Muscle of leg (tissue), 16 donors: ENCODE measurements at places on chromosomes 3 and 15. TPM values are rescaled to one million over a fixed set of nuclear protein-coding genes. Genes with fewer than 3 reads are reported as not detected.

DNA sequence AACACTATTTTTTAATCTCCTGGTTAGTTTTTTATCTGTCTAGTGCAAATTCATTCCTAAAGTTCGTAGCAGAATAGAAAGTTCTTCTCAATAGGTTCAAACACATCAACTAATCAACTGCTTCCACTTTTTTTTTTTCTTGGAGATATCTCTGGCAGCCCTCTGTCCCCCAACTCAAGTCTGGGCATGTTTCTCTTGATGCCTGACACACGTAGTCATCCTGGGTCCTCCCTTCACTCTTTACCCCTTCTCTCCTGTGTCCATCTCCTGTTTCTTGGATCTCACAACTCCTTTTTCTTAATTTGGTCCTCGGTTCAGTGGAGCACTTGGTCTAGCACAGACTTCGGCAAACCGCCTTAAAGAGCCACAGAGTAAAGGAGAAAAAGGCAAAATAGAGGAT, 14.4 kb downstream of the TNFAIP8L3 start:
- no peak for DNase-seq

GRCh38 chr15:98760112-98760826, 111.9 kb downstream of the IGF1R start:
- DNase-seq = no peak

GRCh38 chr3:174208161-174208560, 651.0 kb upstream of the NAALADL2 start:
- DNase-seq = no peak

GRCh38 chr15:61205346-61205921, 23.7 kb downstream of the RORA start:
- DNase-seq = peak; percentile 29

- DNase-seq = no peak
These were observed 31.8 kb upstream of the HES1 start for GRCh38 chr3:194103983-194104751.

DNA sequence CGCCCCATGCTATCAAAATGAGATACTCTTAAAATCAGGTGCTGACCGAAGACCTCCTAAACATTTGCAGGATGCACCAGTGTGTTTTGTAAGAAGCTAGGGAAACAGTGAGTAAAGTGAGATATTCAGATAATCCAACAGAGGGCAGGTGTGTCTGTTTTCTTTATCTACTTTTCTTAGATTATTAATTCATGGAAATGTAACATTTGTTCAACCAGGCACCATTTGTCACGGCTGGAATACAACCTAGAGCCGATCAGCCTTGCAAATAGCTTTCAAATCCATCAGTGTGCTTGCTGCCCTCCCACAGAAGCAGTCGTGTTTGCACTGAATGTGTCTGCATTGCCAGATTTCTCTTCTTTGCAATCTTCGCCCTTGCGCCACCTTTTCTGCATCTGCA, 201.9 kb upstream of the CHRM5 start:
- no peak for DNase-seq

DNA sequence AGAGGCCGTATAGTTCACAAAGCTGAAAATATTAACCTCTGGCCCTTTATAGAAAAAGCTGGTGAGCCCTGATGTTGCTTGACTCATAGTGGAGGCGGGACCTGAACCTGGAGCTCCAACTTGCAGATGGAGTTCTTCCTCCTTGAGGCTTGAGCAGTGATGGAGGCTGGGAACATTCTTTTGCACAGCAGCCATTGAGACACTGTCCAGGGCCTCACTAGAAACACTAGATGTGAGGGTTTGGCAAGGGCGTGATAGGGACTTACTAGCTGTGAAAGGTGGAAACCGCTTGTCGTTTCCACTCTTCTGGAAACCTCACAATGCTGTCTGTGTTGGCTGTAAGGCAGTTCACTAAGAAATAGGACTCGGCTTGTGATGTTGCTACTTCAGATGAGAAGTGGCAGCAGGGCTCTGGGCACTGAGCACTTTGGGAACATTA, 12.5 kb downstream of the SMAD6 start:
- DNase-seq = peak; percentile 53

GRCh38 chr3:105905328-105905727, 36.5 kb upstream of the CBLB start:
- DNase-seq = peak; percentile 27

GRCh38 chr15:34650177-34650576, 66.7 kb upstream of the GOLGA8B start:
- DNase-seq = no peak

CCDC13 gene
- polyA plus RNA-seq = 0.47 TPM

GRCh38 chr3:176663837-176664831, 533.1 kb downstream of the TBL1XR1 start:
- DNase-seq = peak; percentile 87

DNA sequence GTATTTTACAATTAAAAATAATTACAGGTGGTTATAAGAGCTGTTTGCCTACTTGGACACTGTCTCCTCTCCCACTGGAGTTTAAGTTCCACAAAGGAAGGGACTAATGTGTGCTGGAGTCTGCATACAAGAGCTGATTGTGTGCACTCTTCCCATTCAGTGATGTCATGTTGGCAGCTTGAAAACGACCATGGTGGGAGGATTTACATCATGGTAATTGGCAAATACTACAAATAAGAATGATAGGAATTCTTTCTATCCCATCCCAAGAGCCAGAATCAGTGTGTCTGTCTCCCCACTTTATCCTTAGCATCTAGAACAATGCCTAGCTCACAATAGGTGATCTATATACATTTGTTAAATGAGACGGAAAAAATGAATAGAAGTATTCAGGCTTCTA, 14.1 kb downstream of the ITGA11 start:
- peak; percentile 34 for DNase-seq

GRCh38 chr15:77575203-77575934, 57.3 kb downstream of the LINGO1 start:
- no peak for DNase-seq

TJP1 gene
- polyA plus RNA-seq = 43.4 TPM

C3orf22 gene
- not detected for polyA plus RNA-seq

DNA sequence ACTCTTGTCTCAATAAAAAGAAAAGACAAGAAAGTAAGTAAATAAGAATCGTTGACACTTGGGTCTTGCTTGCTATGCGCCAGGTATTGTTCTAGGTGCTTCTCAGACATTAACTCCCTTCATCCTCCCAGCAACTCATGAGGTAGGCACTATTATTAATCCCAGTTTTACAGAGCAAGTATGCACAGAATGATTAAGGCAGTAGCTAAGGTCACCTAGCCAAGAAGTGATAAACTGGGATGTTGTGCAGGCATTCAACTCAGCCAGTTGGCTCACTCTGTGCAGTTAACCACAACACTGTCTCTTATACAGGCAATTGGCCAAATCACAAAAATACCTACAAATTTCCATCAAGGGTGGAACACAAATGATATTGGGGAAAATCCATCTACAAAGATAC, 1.7 kb upstream of the C3orf33 start:
- no peak for DNase-seq

DNA sequence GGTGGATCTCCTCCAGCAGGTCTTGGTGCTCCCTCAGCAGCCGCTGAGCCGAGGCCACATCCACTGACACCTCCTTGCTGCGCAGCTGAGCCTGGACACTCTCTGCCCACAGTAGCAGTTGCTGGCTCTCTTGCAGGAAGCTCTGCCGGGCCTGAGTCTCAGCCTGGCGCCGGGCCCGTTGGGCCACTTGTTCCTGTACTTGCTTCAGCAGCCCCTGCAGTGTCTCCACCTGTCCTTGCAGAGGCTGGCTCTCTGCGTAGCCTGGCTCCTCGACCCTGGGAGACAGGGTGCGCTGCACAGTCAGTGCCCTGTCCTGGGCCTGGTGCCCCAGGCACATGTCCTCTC, 15.5 kb downstream of the SPTBN5 start:
- peak; percentile 60 for DNase-seq

- peak; percentile 68 for DNase-seq
These were observed 86.3 kb upstream of the PRICKLE2 start for GRCh38 chr3:64311424-64312061.

SLC6A20 gene
- polyA plus RNA-seq = 0.16 TPM

DNA sequence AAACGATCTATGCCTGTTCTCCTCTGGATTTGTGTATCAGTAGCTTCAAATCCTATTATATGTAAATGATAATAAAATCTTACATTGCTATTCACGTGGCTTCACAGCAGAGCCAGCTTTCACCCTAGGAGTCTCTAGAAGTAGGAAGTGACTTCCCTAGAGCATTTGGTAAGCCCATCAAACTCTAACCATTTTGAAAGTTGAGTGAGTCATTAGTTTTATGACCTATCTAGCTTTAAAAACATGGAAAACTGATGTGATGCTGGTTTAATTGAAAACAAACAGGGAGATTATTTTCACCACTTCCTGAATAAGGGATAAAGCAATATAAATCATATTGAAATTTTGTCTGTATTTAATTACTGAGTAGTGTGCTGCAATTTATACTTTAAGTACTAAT, 275.2 kb downstream of the EPHA6 start:
- DNase-seq = peak; percentile 6

DNA sequence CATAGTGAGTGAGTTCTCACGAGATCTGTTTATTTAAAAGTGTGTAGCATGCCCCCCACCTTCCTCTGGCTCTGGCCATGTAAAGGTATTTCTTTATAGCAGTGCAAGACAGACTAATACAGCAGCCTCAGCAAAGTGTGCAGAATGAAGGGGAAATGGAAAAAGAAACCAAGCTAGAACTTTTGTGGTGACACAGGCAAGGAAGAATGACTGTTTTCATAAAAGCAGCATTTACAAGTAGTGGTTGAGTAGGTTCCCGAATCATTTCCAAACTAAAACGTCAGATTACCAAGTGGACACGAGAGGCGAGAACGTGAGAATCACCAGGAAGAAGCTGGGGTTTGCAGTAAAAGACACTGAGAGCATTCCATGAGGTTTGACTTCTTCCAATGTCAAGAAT, 100.2 kb upstream of the AKAP13 start:
- no peak for DNase-seq

PPP2R3A gene
- polyA plus RNA-seq = 40.1 TPM

GRCh38 chr3:189276444-189277219, 104.9 kb downstream of the TPRG1 start:
- DNase-seq = peak; percentile 83
